SK-N-MC (cell line): ENCODE measurements at places on chromosomes 6 and 20.

DNA sequence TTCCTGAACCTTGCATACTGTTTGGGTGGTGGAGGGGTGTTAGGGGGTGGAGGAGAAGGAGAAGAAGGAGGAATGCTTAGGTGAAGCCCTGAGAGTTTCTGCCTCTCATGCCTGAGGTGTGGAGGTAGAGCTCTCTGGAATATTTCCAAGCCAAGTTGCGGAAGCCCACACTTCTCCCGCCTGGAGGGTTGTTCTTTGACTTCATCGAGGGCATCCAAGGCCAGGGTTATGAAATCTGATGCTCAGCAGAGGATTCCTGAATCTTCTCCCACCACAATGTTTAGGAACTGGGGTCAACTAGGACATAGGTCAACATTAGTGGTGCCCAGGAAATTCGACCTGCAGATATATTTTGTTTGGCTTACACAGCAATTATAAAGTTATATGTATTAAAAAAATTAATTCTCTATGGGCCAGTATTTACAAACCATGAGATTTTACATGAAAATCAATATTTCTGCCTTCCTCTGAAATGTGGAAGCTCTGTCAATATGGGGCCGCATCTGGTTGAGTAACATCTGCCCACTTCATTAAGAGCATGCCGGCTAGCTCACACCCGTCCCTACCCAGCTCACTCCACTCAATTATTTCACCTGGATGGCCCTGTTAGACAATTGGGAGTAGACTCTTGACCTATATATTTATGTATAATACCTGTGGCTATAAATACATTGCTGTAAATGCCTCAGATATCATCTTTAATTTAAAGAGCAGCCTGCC is 257.1 kb upstream of the ZFP64 start:
- DNase-seq, result no peak

DNA sequence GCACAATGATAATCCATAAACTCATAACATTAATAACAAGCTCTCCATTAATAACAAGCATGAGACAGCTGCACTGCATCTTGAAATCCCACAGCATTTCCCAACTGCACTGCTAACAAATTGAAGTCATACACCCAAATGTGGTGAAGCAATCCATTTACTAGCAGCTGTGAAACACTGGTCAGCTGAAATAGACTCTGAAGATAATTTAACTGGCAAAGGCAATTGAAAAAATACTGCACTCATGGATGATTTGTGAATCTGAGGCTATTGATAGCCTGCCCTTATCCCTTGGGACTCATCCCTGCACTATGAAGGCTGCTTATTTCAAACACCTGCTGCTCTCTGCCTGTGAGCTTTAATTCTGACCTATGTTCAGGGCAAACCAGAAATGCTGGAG is 49.1 kb upstream of the PLCB1 start:
- DNase-seq, result no peak

DNA sequence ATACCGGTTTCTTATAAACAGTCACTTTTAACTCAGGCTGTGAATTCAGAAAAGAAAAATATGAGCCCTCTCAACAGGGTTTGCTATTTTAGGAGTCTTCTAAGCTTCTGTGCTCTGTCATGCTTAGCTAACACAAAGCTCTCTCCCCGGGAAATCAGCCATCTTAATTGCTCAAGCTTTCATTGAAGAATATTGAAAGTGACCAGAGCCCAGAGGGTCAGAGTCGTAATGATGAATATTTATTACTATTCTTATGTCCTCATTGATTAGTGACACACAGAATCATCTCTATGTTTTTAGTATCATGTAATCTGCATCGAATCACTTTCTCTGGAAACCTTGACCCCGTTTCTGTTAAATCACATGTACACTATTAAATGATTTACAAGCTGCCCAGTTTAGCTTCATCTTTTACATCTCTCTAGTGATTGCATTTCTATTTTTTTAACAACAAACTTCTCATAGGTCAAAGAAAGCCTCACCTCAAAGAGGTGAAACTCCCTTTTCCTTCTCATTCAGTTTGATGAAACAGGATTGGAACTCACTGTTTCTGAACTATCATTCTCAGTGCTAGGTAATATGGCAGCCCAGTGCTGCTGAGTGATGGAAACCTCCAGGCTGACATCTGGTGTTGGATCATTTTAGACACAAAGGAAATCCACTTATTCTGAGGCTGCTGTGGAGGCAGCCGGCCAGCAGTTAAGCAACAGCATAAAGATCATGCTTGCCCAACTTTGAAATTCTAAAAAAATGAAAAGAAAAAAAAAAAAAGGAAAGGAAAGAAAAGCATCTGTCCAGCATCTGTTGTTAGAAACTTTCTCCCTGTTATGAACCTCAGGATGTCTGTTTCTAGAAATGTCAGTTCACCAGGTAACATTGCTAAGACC is 96.3 kb downstream of the RFPL4B start:
- DNase-seq, result no peak

GRCh38 chr20:57866250-57867106 is 156.7 kb upstream of the PMEPA1 start:
- DNase-seq, result no peak

DNA sequence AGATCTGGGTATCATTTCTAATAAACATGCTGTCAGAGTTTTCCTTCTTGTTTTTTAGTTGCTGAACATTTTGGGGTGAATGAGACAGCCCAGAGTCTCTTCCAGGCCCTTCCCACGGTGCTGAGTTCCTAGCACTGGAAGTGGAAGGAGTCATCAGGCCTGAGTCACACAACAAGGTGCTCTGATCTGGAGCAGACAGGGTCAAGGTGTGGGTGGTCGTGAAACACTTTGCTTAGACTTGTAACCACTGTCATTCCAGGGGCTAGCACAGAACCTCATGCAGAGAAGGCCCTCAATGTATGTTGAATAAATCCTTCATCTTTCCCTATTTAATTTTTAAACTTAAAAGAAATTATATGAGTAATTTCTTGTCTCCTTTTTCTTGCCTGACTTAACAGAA is 60.6 kb downstream of the TXLNB start:
- DNase-seq, result no peak

DNA sequence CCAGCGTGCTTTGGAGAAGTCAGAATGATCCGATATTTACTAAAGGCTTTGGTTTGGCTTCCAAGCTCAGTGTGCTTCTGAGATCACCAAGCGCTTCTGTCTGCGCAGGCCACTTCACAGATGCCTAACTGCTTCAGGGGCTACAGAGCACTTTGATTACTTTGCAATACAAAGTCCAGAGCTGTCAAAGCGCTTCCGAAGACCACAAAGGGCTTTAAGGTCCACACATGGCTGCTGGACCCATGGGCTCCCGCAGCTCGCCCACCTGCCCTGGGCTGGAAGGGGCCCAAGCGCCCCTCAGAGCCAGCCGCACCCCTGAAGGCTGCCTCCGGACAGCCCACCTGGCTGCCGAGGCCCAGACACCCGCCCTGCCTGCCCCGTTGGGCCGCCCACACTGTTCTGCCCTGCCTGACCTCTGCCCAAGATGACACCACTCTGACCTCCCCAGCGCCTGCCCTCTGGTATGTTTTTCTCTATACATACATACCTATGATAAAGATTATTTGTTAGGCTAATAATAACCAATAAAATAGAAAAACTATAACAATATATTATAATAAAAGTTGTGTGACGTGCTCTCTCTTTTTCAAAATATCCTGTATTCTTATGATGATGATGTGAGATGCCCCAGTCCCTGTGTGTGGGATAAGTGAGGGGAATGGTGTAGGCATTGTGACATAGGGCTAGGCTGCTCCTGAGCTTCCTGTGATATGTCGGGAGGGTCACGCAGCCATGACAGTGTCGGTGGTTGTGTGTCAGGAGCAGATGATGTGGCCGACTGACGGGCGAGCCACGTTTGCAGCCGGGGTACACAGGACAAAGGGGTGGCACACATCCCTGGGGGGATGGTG is 22.6 kb downstream of the DYNLT1 start:
- DNase-seq, result no peak

- DNase-seq, result no peak
These were observed 133.7 kb upstream of the AGPAT4 start for GRCh38 chr6:161407581-161407980.

DNA sequence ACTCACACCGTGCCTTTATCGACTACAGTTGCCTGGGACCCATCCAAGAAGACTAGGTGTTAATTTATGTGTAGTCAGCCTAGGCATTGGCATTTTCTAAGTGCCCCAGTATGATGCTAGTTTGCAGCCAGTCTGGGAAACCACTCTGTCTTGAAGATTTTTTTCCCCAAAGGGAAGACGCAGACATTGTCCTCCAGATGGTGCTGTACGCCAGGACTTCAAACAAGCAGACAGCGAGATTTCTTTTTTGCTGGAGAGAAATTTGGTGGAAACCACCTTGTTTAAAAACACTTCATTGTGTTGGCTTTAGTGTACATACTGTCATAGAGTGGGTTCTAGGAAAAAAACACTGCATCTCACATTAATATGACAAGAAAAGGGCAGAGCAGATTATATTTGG is 30.0 kb downstream of the ALDH5A1 start:
- peak; percentile 30 for DNase-seq

DNA sequence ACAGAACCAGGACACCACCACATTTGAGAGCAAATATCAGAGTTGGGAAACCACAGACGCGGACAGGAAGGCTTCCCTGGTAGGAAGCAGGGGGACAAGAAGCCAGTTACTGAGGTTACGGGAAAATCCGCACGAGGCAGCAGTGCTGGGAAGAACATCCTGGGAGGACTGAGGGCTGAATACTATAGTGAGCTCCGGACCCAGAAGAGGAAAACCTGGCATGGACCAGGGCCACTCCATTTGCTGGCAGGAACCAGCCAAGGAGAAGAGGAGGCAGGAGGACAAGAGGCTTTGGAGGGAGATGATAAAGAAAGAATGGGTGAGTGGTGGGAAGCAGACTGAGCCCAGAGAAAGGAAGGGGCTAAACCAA is 6.1 kb upstream of the DSN1 start:
- no peak for DNase-seq

- DNase-seq, result no peak
These were observed 91.1 kb upstream of the PTPN1 start for GRCh38 chr20:50418890-50419642.

GRCh38 chr6:131433927-131434326 is 139.1 kb upstream of the ARG1 start:
- DNase-seq, result no peak

GRCh38 chr6:157135691-157136090 is 187.6 kb downstream of the TMEM242 start:
- no peak for DNase-seq

DNA sequence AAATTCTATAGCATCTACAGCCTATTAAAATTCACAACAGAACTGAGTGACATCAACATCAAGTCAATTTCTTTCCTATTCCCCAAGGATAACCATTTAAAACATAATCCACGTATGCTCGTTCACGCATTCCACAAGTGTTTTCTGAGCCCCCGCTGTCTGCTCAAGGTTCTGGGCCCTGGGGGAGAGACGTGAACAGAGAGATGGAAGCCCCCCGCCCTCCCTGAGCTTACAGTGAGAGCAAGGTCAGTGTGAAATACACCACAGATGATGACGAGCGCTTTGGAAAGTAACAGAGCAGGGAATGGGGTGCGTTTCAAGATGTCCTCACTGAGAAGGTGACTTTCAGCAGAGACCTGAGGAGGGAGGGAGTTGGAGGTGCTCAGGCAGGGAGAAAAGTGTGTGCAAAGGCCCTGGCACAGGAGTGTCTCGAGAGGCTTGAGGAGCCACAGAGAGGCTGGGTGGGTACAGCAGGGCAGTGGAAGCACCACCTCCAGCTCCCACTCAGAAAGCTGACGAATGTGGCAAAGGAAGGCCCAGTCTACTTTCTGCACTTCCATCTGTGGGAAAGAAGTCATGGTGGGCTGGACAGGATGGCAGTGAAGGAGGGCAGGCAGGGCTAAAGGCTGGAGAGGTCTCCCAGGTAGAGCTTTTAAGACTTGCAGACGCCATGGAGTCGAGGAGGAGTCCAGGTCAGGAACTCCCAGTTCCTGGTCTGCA is 88.3 kb downstream of the DLL1 start:
- no peak for DNase-seq

- peak; percentile 64 for DNase-seq
These were observed 123.0 kb downstream of the SLC16A10 start for GRCh38 chr6:111210194-111210728.

DNA sequence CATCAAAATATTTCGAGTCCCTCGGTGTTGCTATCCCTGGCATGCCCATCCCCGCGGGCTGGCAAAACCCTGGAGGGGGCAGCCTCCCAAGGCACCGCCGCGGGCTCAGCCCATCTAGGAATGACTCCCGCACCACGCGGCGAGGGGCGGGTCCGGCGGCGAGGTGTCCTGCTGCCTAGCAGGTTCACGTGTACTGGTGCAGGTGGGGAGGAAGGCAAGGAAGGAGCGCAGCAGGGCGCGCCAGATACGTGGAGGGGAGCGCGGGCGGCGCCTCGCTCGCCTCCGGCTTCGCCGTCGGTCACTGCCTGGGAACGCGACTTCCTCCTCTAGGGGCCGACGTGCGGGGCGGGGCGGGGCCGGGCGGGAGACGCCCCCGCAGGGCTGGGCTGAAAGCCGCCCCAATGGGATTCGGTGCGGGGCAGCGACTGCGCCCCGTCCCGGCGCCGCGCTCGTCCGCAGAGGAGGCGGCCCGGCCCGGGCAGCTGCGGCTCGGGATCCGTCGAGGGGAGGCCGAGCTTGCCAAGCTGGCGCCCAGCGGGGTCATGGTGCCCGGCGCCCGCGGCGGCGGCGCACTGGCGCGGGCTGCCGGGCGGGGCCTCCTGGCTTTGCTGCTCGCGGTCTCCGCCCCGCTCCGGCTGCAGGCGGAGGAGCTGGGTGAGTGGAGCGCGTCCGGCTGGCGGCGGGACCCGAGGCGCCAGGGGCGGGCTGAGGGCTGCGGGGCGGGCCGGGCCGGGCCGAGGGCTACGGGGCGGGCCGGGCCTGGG is at the start of gene DCBLD1:
TSS of gene DCBLD1 (plus strand) at position 435 of the 764 bp plus-strand sequence. CDS start at position 543, 108 bp downstream.
- no peak for DNase-seq

GRCh38 chr6:111727041-111727440 is 121.4 kb upstream of the TRAF3IP2 start:
- no peak for DNase-seq

- no peak for DNase-seq
These were observed 64.7 kb downstream of the ARHGAP18 start for GRCh38 chr6:129645106-129645829.

GRCh38 chr20:20710443-20711315 is 1.8 kb downstream of the RALGAPA2 start:
- DNase-seq, result no peak

- no peak for DNase-seq
These were observed 259.2 kb downstream of the PRKN start for GRCh38 chr6:162468326-162468725.

DNA sequence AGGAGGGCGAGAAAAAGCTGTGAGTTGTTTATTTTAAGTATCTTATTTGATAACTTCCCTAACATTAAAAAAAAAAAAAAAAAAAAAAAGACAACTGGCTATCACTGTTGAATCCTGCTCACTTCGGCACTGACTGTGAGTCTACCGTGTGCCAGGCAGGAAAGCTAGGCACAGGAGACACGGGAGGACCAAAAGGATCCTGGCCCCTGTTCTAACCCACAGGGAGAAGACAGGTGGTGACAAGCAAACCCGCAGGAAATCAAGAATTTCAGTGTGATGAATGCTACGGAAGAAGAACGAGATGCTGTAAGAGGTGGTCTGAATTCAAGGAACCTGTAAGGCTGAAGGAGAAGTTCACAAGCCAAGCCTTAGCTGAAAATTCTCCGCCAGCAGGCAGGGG is 94.7 kb upstream of the NFATC2 start:
- no peak for DNase-seq

GRCh38 chr6:147618927-147619326 is 110.4 kb downstream of the SAMD5 start:
- DNase-seq, result no peak
